CD14-positive monocyte (primary cell): ENCODE measurements at places on chromosomes 11 and 22.

GRCh38 chr11:130064596-130064995 is 5.1 kb upstream of the APLP2 start:
- no peak for DNase-seq

GRCh38 chr11:36425561-36426081 is 84.5 kb downstream of the TRAF6 start:
- no peak for DNase-seq

DNA sequence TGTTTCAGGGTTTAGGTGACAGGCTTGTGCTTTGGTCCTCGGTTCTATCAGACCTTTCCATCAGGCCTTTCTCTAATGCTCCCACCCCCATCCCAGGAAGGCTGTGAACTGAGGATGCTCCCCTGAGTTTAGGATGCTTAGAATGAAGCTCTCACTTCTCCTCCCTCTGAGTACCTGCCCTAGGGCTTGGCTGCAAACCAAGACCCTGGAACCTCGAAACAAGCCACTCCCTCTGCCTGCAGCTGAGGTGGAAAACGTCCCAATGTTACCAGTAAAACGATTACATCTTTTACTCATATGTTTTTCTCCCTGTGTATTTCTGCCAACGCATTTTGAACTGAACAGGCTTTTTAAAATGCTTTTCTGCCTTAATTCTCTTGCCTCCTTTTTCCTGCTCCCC is 54.5 kb upstream of the BMAL1 start:
- no peak for DNase-seq

- DNase-seq = peak; percentile 58
Measured at GRCh38 chr11:131841028-131841427, 470.6 kb downstream of the NTM start.

DNA sequence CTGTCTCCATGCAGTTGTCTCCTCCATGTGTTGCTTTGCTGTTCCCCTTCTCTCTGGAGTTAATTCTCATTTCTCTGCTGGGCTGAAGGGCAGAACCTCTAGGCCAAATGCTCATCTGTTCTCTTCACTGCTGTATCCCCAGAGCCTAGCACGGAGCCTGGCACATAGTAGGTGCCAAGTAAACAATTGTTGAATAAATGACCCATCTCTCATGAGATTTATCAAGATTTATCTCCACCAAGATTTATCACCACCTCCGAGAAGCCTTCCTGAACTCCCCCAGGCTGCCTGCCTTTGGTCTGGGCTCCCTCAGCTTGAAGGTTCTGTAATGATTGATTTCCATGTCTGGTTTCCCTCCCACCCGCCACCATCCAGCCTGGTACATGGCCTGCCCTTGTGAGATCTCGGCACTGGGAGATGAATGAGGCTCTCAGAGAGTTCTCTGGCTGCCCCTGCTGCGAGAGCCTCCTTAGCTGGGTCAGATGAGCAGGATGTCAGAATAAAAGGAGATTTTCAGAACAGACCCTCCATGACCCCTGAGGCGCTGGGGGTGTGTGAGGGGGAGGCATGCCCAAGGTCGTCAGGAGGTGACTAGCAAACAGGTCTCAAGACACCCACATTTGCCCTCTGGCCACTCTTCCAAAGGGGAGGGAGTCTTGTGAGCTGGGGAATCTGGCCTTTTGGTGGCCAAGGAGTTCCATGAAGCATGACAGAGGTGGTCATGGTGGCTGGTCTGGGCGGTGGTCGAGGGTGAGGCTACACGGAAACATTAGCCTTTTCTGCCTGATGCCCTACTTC is 2.4 kb upstream of the GDPD5 start:
- no peak for DNase-seq

DNA sequence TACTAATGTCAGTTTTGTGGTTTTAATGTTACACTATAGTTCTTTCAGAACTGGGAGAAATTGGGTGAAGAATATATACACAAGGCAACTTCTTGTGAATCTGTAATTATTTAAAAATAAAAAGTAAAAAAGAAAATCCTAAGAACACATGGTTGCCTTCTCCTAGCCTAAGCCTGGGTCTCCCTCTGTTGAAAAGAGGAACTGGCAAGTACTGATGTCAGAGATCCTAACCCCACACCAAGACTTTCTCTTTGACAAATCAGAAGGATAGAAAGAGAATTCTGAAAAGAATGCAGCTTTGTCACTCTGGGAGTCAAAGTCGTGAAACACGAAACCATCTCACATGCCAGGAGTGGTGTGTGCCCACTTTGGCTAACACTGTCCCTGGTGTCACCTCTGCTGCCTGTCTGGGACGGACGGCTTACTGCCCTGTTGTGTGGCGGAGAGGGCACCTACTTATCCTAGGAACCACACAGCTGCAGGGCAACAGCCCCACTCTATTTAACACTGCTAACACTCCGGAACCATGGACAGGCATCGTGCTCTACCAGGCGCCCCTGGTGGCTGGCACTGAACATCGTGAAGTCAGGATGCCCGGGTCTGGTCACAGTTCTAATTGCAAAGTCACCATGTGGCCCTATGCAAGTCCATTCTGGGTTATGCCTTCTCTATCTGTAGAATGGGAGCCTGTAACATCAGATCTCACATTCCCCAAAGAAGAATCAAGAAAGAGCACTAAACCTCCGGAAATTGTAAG is 108.7 kb upstream of the CD82 start:
- no peak for DNase-seq

DNA sequence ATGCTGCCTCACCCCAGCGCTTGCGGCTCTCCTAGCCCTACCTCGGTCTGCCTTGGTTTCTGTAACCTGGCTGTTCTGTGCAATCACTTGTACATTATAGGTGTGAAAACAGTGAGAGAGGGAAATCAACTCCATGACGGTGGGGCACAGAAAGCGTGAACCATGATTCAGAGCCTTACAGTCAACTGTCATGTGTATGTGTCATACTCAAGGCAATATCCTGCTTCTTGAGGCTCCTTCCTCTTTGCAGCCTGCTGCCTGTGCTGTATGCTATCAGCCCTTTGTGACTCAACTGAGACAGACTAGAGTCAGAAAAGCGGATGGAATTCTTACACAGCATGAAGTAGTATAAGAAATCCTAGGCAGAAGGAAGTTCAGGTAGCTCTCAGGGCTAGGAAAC is 2.1 kb downstream of the NRIP3 start:
- DNase-seq = peak; percentile 92

GRCh38 chr11:12215181-12215593 is 104.8 kb downstream of the MICAL2 start:
- peak; percentile 33 for DNase-seq

GRCh38 chr11:10497371-10498021 is 42.4 kb downstream of the AMPD3 start:
- no peak for DNase-seq

GRCh38 chr11:100806296-100806695 is 119.2 kb downstream of the ARHGAP42 start:
- DNase-seq = no peak

- DNase-seq = no peak
Measured at GRCh38 chr11:69383372-69384250, 89.7 kb downstream of the MYEOV start.

- DNase-seq = no peak
Measured at GRCh38 chr11:107573438-107573837, 7.9 kb upstream of the ALKBH8 start.

DNA sequence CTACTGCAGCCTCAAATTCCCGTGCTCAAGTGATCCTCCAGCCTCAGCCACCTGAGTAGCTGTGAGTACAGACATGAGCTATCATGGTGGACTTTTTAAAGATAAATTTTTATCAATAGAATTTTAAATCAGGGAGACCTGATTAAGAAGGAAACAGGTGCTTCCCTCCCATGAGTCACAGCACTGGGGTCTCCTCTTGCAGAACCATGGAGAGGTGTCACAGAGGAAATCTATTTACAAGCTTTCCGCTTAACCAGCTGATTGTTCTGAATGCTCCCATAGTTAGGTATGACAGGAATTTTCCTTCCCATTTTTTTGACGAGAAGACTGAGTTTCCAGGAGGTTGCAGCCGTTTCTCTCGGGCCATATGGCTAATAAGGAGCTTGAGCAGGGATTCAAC is 516.1 kb downstream of the MIAT start:
- no peak for DNase-seq

DNA sequence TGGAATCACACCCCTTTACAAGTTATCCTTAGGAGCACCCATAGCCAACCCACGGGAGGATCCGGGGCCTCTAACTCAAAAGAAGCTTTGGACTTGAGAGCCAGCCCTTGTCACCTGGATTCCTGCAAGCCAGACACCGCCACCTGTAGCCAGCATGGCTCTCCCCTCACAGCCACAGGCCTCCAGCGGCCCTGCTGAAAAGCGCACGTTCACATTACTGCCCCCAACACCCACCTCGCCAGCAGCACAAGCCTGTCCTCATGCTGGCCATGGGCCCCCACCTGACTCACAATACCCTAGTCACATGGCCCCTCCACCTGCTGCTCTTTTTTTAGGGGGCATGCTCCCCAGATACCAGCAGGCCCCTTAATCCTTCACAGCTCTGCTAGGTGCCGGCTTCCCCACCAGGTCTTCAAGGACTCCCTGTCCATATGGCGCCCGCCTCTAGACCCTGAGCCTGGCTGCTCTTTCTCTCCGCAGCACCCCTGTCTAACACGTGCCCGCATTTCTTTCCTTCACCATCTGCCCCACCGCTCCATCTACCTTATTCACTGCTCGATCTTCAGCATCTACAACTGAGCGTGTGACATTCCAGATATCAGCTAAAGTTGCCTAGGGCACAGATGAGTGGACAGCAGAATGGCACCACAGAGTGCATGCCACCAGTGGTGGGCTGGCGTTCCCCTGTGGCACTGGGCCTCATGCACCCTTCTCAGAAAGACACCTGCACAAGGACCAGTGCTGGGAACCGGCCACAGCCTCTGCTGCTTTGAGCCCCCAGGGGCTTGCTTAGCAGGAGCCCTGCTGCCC is 6.6 kb downstream of the CARS1 start:
- DNase-seq = no peak

DNA sequence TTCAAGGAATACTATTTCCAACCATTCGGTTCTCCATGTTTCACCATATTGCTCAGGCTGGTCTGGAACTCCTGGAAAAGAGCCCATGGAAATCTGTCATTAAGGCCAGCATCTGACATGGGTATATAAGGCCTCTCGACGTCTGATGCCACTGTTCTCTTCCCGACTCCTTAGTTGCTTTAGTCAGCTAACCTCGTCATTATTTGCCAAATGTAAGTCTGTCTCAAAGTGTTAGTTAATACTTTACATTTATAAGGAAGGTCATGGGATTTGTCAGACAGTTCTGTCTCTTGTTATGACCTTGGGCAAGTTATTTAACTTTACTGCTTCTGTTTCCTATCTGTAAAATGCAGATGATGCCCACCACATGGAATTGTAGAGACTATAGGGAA is 1.6 kb downstream of the MRPL48 start:
- no peak for DNase-seq

- DNase-seq = no peak
Measured at GRCh38 chr11:15874704-15875103, 481.6 kb downstream of the SOX6 start.

DNA sequence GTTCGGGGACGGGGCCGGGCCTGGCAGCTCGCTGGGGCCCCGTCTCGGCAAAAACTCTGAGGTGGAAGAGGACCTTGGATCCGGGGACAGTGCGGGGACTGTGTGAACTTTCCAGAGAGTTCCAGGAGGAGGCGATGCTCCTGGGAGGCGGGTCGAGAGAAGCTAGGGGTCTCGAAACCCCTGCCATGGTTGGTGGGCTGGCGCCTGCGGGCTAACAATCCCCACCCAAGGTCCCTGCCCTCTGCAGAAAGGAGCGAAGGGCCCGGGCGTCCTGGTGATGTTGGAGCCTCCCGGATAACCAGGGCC is 4.7 kb upstream of the GRK2 start:
- no peak for DNase-seq

DNA sequence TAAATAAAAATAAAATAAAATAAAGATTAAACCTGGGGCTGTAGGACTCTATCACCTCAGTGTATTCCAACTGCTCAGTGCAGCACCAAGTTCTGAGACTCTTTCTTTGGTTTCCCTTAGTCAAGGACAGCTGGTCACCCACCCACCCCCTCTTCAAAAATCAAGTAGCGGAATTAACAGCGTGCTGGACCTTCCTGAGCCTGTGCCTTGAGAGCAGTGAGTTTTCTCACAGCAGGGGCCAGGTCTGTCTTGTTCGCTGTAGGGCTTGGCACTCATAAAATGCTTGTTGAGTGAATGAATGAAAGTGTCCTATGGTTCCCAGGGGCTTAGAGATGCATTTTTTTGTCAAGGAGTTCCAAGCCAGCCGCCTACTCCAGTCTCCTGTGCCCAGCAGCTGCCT is 2.9 kb upstream of the ALX4 start:
- DNase-seq = no peak

GRCh38 chr11:75263944-75264349 is 23.4 kb downstream of the TPBGL start:
- peak; percentile 82 for DNase-seq

DNA sequence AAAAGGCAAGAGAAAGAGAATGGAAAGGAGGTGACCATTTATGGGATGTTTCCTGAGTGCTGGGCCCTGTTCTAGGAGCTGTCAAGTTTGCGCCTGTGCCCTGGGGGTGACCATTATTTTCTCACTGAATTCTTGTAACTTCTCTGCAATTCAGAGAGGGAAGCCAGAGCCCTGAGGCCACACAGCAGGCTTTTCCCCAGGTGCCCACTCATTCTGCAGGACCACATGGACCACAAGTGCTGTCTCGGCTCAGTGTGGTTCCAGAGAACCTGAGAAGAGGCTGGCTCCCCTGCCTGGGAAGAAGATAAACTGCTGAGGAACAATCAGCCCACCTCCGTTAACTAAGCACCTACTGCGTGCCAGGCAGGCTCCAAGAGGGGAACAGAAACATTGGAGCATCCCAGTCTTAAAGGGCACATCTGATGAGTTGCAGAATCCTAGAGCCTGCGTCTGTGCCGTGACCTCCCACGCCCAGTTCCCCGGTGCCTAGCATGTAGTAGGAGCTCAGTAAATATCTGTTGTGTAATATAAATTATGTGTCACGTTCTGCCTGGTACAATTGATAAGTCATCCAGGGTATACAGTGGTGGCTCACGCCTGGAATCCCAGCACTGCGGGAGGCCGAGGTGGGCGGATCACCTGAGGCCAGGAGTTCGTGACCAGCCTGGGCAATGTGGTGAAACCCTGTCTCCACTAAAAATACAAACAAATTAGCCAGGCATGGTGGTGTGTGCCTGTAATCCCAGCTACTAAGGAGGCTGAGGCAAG is 31.6 kb upstream of the CRYBB3 start:
- no peak for DNase-seq

GRCh38 chr11:41250408-41250935 is 209.0 kb downstream of the LRRC4C start:
- DNase-seq = no peak

DNA sequence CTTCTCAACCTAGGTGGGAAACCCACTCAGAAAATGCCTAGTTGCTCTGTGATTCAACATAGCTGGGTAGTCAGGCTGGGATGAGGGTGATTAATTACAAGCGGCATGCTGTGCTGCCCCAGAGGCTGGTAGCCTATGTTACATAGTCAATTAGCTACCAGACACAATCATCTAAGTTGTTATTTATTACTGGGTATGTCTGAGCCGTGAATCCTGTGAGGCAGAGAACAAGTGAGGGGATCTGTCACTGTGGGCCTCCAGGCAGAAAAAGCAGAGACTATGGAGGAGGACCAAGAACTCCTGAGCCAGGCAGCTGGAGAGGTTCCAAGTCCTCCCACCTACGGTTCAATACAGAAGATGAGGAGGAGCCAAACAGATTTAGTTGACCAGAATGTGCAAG is 186.6 kb upstream of the BDNF start:
- DNase-seq = no peak
